ENCODE measurements at places on chromosomes 1 and 21.

DNA sequence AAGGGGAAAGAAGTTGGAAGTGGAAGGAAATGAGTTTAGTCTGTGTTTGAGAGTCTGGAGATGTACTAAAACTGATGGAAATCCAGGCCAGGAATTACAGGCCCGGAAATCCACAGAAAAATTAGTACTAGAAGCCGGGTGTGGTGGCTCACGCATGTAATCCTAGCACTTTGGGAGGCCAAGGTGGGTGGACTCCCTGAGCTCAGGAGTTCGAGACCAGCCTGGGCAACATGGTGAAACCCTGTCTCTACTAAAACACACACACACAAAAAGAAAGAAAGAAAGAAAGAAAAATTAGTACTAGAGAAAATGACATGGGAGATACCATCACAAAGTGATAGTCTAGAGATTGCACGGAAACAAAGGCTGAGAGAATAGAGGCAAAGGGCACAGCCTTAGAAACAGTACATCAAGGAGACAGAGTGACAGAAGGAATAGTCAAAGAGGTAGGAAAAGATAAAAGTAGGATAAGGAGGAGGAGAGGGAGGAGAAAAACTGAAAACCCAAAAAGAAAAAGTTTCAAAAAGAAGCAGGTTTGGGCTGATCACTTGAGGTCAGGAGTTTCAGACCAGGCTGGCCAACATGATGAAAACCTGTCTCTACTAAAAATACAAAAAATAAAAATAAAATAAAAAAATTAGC is 4.8 kb upstream of the TAF13 start:
- no peak for DNase-seq

GRCh38 chr1:56329970-56330369 is 249.4 kb downstream of the PLPP3 start:
- no peak for DNase-seq

GRCh38 chr1:115453666-115454065 is 115.6 kb upstream of the NGF start:
- no peak for DNase-seq

GRCh38 chr1:197182716-197183115 is 36.2 kb upstream of the ASPM start:
- no peak for DNase-seq

- peak; percentile 79 for DNase-seq
These were observed 15.9 kb downstream of the TMEM63A start for GRCh38 chr1:225866061-225866837.

- no peak for DNase-seq
These were observed 442 bp upstream of the PPP1R12B start for GRCh38 chr1:202348005-202348508.

- DNase-seq = no peak
These were observed 4.9 kb downstream of the CD48 start for GRCh38 chr1:160706526-160707235.

GRCh38 chr1:107843989-107844388 is 121.0 kb downstream of the VAV3 start:
- no peak for DNase-seq

GRCh38 chr21:34906401-34906800 is 142.7 kb downstream of the RUNX1 start:
- no peak for DNase-seq

GRCh38 chr1:86696522-86696921 is 7.9 kb upstream of the SH3GLB1 start:
- no peak for DNase-seq

DNA sequence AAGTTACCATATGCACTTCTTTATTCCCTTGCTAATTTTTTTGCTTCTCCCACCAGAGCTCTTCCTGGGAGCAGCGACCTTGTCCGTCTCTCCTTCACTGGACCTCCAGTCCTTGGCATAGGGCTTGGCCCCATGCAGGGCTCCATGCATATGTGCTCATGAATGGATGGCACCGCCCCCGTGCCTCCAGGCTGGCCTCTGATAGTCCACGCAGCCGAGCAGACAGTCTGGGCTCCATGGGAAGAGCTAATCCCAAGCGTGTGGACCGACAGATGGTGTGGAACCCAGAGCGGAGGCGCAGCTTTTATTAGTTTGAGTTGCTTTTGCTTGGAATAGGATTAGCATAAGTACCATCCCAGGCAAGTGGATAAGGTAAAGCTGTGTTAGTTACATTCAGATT is 41.8 kb downstream of the CDCP2 start:
- DNase-seq = no peak

Measured in hematopoietic multipotent progenitor cell treated with erythropoietin and hydrocortisone succinate and interleukin-3 and kit ligand, for 6 days (in vitro differentiated cells).